ENCODE measurements at places on chromosomes 3 and 15.

GRCh38 chr3:31255007-31255581 lies 277.6 kb upstream of the STT3B start:
- DNase-seq: no peak

- DNase-seq: no peak
Measured at GRCh38 chr3:178336336-178336735, 199.9 kb upstream of the KCNMB2 start.

GRCh38 chr3:53071882-53072431 lies 26.1 kb upstream of the SFMBT1 start:
- DNase-seq: no peak

- DNase-seq: no peak
Measured at GRCh38 chr3:45915518-45916231, 27.6 kb upstream of the CXCR6 start.

DNA sequence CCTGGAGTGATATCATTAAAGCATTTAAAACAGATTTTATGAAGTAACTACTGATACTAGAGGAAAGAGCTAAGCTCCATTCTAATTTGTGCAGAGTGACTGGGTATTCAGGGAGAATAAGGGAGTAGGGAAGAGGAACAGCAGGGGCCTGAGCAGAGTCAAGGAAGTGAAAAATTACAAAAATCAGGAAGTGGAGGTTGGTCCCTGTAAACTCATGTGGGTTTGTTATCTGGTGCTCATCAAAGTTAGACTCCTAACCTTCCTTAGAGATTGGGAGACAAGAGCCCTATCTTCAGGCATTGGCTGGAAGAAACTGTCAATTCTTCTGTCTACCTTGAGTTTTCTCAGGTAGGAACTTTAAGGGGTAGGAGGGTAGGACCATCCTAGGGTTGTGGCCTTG lies 82.5 kb downstream of the NEK11 start:
- DNase-seq: no peak

- no peak for DNase-seq
Measured at GRCh38 chr3:167304077-167304476, 76.0 kb downstream of the ZBBX start.

DNA sequence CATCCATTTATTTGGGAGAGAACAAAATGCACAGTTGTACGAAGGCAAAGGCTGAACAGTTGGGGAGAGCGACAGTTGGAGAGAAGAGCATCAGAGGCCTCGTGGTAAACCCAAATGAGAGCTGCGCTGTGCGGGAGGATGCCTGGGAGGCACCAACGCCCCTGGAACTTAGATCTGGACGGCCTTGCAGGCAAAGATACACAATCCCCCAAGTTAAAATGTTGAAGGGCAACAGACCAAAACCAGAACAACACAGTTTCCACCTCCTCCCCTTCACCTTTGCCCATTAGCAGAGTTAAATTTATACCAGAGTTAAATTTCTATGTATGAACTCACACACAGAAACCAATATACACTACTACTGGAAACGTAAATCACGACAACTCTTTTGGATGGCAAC lies 339.6 kb downstream of the RORA start:
- DNase-seq: no peak

DNA sequence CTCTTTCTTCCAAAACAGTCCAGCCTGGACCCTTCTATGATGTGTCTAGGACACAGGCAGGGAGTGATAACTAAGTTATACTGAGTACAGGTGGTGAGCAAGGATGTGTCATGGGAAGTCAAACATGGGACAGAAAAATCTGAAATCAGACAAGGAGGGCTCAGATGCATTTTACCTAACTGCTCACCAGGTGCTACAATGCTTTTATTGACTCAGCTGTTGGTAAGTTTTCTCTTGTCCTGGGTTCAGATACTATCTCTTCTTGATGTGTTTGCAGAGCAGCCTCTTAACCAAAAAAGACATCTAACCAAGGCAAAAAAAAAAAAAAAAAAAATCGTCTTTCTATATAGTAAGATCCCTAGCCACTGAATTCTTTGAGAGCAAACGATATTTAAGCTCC lies 378.6 kb downstream of the VPS13C start:
- DNase-seq: no peak

GRCh38 chr3:105656651-105657504 lies 211.9 kb downstream of the CBLB start:
- DNase-seq: no peak

GRCh38 chr3:8625991-8626390 lies 18.6 kb downstream of the SSUH2 start:
- DNase-seq: no peak

- no peak for DNase-seq
Measured at GRCh38 chr3:138474163-138474562, 39.7 kb downstream of the ESYT3 start.

- DNase-seq: peak; percentile 86
Measured at GRCh38 chr15:31488437-31489204, 162.0 kb downstream of the KLF13 start.

DNA sequence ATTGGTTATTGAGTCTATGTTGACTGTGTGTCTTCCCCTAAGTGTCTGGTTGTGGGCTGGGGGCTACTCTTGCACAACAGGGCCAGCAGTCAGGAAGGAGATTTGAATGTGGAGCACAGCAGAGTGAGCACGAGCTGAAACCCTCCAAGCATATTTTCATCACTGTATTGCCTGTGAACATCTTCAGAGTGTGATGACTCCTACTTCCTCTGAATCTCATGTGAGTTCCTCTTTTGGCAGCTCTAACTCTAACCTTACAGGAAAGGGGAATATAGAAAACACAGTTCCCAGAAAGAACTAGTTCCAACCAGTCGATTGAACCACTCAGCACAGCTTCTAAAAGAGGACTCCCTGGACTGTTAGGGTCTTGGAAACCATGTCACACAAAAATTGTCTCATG lies 211.6 kb downstream of the RAP2B start:
- DNase-seq: no peak

DNA sequence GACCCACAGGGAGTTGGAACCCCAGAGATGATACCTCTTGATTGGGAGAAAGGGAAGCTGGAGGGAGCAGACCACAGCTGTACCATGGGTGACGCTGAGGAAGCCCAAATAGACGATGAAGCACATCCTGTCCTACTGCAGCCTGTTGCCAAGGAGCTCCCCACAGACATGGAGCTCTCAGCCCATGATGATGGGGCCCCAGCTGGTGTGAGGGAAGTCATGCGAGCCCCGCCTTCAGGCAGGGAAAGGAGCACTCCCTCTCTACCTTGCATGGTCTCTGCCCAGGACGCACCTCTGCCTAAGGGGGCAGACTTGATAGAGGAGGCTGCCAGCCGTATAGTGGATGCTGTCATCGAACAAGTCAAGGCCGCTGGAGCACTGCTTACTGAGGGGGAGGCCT lies 201.1 kb downstream of the AKAP13 start:
- DNase-seq: no peak

DNA sequence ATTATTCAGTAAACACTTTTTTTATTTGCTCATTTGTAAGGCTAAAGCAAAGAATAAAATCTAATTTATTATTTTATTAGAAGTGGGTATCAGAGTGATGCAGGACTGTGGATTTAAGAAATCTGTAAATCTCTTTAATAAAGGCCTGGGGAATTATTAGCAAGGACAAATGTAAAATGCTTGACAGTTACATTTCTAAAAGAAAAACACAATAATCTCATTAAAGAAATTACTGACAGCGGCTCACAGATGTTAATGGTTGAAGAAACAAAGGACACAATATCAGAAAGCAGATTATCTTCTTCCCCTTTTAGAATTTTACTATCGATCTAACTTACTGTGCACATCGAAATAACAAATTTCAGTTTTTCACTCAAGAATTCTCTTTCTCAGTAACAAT lies 262.1 kb upstream of the MEIS2 start:
- DNase-seq: no peak

DNA sequence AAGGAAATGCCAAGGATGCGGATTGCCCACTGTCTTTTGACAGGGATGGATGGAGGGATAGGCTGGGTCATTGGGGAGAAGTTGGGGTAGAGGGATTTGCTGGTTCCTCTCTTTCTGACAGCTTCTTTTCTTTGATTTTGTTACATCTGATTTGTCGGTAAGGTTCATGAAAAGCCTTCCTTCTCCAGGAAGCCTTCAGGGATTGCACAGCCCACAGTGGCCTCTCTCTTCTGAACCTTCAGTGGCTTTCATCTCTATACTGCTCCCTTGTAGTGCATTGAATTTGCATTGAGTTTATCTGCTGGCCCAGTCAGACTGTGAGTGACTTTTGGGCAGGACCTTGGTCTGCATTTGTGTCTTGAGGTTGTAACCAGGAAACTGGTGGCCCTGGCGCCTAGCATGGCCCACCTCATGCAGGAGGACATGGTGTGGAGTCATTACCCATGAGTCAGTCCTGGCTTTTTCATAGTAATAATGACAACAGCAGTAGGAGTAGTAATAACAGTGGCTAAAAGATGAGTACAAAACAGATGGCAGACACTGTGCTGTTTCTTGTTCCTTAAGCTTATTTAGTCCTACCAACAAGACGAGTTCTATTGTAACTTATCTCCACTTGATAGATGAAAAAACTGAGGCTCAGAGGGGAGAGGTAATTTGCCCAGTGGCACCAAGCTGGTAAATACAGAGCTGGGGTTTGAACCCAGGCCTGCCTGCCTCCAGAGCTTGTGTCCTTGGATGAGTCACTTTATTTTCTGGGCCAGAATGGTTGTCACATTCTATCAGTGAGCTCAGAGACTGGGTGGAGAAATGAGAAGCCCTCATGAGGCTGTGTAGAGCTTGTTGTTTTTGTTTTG lies 28.4 kb downstream of the SMAD6 start:
- DNase-seq: no peak

GRCh38 chr3:46078712-46079400 lies 51.6 kb upstream of the XCR1 start:
- DNase-seq: peak; percentile 94

GRCh38 chr3:112038863-112039262 lies 4.3 kb downstream of the TMPRSS7 start:
- no peak for DNase-seq

DNA sequence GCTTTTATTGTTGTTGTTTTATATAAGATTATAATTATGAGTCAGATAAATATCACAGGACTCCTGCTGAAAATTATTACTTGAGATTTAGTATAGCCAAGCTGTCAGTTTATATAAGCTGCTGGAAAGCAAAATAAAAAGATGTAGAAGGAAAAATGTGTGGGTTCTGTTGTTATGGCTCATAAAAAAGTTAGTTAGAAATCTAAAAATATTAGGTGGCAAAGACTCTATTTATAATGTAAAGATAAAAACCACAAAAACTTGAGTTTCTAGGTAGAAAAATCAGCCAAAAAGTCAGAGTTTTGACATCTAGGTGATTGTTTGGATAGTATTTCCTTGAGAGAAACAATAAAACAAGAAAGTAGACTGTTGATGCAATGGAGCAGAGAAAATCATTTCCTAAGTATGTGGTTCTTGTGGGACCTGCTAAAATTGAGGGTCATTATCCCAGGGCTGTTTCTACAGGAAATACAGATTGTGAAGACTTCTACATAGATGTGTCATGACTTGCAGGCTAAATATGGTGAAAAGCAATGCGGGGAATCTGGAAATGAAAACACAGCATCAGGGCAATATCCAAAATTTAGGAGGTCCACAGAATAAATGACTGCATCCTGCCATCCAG lies 1109.6 kb upstream of the CADM2 start:
- no peak for DNase-seq

GRCh38 chr3:127093312-127093711 lies 99.6 kb upstream of the PRR23E start:
- DNase-seq: no peak

DNA sequence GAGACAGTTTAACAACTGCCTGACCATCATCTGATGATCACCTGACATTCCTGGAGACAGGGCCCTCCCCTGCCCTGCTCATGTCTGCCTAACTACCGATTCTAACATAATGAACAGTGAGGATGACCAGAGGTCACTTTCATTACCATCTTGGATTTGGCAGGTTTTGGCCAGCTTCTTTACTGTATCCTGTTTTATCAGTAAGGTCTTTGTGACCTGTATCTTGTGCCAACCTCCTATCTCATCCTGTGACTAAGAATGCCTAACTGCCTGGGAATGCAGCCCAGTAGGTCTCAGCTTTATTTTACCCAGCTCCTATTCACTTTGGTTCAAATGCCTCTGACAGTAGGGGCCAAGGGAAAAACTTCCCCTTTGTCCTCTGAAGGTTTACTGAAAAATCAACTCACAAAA lies 40.2 kb downstream of the METTL6 start:
- DNase-seq: no peak

GRCh38 chr3:14640734-14641133 lies 10.8 kb upstream of the CCDC174 start:
- no peak for DNase-seq

- DNase-seq: no peak
Measured at GRCh38 chr3:71063773-71064290, 519.7 kb downstream of the FOXP1 start.

DNA sequence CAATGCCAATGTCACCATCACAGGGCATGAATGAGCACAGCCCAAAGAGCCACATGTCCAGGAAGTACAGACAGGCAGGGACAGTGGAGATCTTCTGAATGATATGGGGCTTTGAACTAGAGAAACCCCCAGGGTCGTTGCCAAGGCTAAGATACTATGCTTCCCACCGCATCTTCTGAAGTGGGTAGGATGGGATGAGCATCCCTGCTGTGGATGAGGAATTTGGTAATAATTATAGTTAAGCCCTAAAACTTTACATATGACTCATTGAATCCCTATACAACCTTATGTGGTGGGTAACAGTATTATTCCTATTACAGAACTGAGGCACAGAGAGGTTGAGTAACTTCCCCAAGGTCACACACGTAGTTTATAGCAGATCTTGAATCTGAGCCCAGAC lies 44.2 kb downstream of the WNT5A start:
- DNase-seq: no peak

GRCh38 chr3:122014741-122015140 lies 7.3 kb downstream of the ILDR1 start:
- DNase-seq: no peak

DNA sequence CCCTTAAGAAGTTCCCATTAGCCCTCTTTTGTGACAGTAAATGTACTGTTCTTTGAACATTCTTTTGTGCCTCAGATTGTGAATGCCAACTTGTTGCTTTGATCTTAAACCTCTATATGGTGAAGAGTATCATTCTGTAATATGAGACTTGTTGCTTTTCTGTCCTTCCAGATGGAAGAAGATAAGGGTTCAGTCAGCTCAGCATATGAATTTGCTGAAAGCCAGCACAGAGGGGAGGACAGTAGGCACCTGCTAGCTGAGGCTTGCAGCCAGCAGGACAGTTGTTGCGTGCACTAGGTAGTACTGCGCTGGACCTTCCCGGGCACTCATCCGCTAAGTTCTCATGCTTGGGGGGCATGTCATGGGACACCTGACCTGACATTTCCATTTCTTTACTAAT lies 74.7 kb downstream of the DCUN1D1 start:
- DNase-seq: no peak

DNA sequence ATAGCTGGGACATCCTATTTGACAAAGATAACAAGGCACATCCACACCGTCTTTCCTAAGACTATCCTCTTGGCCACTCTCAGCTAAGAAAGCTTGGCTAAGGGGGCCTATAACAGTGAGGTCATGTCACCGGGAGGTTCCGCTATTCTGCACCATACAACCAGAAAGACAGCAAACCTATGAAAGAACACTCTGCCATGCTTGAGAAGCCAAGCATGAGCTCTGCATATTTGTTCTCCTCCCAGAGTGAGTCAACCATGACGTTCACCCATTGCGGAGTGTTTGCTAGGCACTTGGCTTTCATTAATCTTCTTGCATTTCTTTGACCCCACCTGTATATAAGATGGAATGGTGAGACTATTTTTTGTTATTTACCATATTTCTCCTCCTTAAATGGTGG lies 141.2 kb downstream of the GMNC start:
- no peak for DNase-seq

- DNase-seq: no peak
Measured at GRCh38 chr3:114294940-114295480, 1.2 kb downstream of the TIGIT start.
